Activated T-cell treated with anti-CD3 and anti-CD28 coated beads, Interleukin-2, amount 50 U/mL, for 1 hour (primary cell): ENCODE measurements at places on chromosomes 16 and 17.

GRCh38 chr17:73749928-73750605 is 105.8 kb upstream of the SDK2 start:
- DNase-seq, result no peak

GRCh38 chr16:68792465-68793324 is 50.6 kb upstream of the TANGO6 start:
- DNase-seq, result no peak

DNA sequence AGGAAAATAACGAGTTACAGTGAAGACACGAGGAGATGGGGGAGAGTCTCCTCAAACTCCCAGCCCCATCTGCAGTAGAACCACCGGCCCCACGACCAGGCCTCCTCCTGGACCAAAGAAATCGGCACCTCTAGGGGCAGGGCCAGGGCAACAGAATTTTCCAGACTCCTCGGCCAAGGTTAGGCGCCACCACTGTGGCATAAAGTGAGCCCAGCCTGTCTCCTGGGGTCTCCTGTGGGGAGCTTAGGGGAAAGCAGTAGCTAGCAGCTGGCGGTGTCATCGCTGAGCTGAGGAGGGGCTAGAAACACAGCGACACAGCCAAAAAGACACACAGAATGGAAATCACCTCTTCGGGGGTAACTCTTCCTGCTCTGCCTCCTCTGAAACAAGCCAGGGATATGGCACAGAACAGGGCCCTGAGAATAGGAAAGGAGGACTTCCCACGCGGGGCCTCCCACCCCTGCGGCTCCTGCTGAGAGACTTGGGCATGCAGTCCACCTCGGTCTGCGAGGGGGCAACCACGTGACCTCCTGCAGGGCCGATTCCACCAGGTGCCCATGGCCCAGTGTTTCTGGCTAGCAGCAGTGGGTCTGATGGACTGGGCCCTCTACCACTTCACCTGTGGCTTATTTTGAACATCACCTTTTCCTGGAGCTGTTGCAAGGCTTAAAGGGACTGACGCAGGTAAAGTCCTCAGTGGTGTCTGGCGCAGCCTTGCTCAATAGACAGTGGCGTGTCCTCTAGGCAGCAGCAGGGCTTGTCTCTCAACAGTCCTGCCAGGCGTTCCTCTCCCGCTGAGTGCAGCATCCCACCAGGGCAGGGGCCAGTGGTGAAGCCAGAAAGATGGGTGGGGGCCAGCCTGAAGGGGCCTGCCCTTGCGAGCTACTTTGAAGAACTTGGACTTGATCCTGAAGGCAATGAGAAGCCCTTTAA is 6.7 kb upstream of the GINS2 start:
- DNase-seq, result no peak

- DNase-seq, result no peak
These were observed 2.7 kb downstream of the HEATR6 start for GRCh38 chr17:60075981-60076380.

DNA sequence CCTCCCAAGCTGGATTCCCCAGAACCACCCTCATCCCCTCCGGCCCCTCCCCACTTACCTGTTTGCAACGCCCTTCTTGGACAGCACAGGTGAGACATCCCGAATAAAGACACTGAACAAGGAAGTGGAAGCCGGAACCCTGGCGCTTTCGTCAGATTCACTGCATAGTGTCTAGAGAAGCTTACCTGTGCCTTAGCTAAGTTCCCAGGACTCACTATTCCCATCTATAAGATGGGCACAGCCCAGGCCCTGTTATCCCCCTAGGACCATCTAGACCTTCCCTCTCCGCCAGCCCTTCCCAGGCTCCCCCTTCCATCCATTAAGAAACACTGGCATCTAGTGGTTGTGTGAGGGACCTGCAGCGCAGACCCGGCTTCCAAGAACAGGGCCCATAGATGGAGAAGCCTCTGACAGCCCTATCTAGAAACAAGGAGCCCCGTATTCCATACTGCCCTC is 26.9 kb upstream of the RPL38 start:
- DNase-seq, result peak; percentile 42

DNA sequence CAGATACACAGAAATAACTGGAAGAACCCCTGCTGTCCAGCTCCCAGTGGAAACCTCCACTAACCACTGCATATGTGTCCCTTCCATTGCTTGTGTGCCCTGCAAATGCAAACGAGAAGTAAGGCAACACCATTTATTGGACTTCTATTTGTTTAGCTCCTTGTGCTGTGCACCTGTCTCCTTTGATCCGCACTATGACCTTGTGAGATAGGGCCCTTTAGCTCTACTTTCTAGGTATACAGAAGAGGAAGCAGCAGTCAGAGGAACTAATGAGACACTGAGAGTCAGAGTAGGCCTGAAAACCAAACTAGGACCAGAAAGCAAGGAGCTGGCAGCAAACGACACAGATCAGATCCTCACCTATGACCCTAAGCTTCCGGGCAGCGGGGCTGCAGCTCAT is 22.4 kb downstream of the SOX9 start:
- no peak for DNase-seq

GRCh38 chr16:53827741-53828140 is 123.8 kb downstream of the FTO start:
- DNase-seq, result no peak

DNA sequence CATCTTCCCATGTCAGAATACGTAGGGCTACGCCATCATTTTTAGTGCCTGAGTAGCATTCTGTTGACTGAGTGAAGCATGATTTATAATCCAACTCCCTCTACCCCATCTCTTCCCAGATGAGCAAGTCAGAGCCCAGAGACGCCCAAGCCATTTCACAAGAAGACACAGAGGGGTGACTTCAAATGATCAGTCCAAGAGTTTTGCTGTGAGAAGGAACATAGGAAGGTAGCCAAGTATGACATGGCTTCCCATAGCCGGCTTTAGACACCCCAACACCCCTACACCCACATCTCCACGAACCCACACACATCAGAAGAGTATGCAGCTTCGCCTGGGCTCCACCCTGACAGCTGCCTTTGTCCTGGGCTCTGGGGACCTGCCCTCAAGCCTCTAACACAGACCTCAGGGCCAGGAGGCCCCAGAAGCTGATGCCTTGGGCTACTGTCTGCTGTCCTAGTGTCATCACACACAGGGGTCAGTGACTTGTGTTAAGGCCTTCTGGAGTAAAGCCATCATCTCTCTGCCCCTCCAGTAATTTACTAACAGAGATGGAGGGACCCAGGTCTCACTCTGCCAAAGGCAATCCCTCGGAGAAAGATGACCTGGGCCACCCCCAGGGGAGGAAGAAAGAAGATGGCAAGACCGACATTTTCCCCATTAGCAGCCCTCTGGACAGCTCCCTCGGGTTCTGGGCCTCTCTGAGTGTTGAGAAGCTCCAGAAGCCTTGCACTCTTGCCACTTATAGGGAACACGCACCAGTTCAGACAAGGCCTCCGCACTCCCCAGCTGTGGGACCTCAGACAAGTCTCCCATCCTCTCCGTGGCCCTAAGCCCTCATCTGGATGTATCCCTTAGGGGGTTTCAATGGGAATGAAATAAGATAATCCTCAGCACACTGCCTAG is 38.7 kb upstream of the MRPS23 start:
- no peak for DNase-seq

DNA sequence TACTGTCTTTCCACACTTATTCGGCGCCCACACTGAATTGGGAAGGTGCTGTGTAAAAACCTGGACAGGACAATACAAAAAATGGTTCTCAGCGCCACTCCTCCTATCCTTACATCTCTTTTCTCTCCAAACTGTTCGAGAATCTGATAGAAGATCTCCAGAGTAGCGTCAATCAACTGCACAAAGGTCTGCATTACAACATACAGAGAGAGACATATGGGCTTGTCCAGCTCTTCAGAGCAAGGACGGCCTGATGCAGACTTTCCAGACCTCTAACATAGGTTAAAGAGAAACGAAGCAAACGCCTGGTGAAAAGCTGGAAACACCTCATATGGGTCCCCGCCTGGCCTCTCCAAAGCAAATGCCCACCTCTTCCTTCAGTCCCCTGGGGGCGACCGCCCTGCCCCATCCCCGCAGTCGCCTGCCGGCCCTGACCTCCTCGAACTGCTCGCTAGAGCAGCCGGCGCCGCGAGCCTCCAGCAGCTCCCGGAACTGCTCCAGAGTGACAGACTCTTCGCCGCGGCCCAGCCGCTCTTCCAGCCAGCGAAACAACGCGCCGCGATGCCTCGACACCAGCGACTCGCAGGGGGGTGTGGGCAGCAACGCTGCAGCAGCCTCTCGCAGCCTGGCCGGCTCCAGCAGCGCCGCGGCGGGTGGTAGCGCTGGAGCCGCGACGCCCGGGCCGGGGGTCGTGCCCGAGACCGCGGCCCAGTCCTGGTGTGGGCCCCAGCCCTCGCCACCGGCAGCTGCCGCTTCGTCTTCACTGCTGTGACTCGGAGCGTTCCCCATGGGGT is 526 bp downstream of the ZZEF1 start:
- DNase-seq, result no peak

GRCh38 chr16:57115514-57116182 is 23.3 kb downstream of the CPNE2 start:
- DNase-seq, result no peak

DNA sequence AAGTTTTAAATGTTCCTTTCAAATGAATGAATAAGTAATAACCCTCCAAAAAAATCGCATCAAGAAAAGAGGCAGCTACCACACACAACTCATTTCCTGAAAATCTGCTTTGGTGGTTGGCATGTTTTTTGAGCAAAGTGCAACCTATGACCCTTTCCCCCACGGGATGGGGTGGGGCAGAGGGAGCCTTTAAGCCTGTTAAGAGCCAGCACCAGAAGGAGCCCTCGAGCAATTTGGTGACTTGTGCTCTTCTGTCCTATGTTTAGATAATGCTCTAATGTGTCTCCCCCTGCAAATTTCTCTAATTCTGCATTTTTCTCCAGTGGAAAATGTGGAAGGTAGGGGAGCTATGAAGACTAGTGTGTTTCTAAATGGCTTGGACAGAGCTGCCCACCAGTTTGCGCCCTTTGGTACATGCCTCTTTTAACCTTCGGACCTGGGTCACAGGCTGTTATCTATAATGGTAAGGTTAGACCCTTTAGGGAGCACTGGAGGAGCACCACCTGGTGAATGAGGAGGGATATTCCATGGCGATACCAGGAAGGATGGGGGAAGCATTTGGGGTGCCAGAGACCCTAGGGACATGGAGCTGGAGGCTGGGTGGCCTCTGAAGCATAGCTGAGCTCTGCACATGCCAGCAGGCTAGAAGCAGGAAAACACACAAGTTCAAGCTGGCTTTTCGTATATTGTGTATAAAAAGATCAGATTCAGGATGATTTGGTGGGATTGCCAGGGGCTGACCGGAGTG is 1.6 kb downstream of the PYCARD start:
- peak; percentile 53 for DNase-seq

DNA sequence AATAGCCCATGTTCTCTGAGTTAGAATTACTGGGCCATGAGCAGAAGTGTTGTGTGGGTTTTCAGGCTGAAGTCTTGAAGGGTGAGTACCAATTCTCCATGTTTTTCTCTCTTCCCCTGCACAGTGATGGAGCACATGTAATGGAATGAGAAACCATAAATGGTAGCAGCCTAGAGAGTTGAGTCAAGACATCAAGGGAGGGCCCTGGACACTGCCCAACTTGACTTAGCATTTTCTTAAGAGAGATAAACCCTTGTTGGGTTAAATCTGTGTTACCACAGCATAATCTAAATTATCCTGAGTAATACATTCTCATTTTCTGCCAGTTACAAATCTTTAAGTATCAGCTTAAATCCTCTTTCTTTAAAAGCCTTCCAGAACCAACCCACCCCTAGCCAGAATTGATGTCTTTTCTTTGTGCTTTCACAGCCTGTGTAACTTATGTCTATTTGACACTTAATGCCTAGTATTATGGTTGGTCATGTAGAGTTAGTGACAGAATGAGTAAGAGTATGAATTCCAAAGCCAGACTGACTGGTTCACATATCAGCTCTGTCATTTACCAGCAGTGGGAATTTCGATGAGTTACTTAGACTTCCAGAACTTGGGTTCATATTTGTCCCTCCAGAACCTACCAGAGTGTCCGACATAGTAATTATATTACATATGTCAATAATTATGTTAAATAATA is 27.0 kb upstream of the RGS9 start:
- DNase-seq, result no peak

GRCh38 chr16:24728891-24729242 is 584 bp upstream of the TNRC6A start:
- no peak for DNase-seq

DNA sequence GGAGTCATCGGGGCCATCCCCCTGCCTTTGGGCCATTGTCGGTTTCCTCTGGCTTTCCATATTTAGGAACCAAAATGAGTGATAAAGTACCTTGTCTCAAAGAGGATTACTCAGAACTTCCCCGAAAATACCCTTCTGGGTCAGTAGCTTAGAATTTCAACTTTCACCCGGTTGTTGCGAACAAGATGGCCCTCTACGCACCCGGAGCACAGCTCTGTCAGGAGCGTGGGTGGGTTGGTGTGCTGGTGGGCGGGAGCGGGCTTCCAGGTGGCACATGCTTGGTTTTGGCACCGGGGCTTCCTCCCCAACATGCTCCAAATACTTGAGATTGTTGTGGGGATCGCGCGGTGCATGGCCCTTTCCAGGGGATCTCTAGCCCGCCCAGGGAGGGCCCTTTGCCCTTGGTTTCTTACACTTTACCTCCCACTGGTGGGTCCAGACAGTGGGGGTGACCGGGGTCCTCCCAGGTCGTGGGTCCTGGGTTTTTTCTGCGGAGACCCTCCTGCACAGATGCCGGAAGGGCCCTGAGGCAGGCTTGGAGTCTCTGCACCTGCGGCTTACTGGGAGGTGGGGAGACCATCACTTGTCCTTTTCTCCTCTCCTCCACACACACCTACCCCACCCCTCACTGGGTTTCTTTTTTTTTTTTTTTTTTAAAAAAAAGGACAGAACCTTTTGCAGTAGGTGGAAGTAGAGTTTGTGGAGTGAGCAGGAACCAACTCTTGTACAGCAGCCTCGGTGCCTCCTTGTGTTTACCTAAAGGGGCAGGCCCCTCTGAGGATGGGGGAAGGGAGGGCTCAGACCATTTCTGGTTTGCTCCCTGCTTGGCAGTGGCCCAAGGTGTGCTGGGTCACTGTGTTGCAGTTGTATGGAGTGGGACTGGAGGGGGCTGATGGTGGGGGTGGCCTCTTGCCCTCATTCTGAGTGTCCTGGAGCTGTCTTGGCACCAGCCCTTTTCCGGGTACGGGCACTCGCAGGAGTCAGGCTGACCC is 142.1 kb downstream of the SEC14L1 start:
- DNase-seq, result no peak

DNA sequence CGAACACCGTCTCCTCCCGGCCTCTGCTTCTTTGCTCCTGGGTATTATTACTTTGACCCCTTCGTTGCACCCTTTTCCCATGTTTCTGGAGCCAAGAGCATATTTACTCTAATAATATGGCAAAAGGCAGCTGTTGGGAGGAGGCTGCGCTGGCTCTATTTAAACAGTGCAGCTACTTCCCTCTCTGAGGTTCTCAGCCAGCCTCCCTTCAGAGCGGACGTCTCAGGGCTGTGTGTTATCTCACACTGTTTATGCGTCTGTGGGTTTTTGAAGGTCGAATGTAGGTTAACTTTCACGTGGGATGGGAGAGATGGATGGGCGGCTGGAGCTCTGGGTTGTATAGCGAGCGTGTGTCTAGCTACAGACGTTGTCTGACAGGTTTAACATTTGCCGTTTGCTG is 45.3 kb downstream of the COX4I1 start:
- no peak for DNase-seq

- DNase-seq, result no peak
These were observed 13.6 kb upstream of the RASD1 start for GRCh38 chr17:17509601-17510425.
